Activated T-helper 2 cell treated with anti-CD3 and anti-CD28 coated beads, Interferon-gamma antibody, Interleukin-2, Interleukin-4, amounts not matched to agents 10 μg/mL and 5 μg/mL and 100 μg/mL, durations not matched to agents 14 hours and 24 hours and 36 hours (primary cell): ENCODE measurements at places on chromosomes 16 and 17. TPM values are rescaled to one million over a fixed set of nuclear protein-coding genes. Genes with fewer than 3 reads are reported as not detected.

- no peak for DNase-seq
- H3K4me1 ChIP-seq: no peaks in the 10 kb centered on the region
- H3K36me3 ChIP-seq: peaks cover 61% of the 10 kb centered on the region
- H3K27ac ChIP-seq: no peak overlapping the region
- no peaks in the 10 kb centered on the region for H3K27me3 ChIP-seq
- H3K4me3 ChIP-seq: no peak overlapping the region
These were observed 92.5 kb downstream of the MAP2K4 start for GRCh38 chr17:12113156-12113555.

Gene TBC1D3H
- total RNA-seq: not detected in 2 replicates

Gene HOXB4
- 3.0 and 3.3 TPM in 2 replicates for total RNA-seq

DNA sequence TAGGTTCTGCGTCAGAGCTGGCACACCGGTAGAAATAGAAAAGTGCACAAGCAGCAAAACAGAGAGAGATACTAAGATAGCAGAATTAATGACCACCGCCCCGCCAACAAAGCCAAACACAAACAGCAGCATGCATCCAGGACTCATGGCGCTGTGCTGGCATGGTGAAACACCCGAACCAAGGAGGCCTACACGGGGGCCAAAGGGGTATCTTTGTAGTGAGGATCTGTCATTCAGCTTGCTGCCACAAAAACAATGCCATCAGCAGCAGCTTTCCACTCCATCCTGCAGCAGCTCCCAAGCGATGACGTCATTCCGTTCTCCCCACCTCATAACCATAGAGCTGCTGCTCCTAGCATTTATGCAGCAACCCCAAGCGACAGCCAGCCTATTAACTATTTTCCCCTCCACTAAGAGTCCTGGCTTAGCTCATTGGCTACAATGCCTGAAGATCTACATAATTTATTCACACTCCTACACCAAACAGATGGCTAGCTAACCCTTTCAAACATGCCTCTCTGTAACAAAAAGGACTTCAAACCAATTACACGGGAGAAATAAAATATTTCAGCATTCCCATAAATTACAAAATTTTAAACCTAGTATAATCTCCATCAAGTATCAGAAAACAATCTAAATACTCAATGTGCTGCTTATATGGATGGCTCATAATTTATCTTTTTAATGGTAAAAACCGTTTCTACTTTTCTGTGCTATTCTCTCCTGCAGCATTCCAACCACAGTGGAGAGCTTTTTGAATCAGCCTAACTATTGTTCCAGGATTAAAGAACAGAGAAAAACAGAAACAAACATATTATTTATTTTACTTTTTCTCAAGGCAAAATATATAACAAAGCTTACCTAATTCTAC is 73.9 kb downstream of the SPAG9 start:
- H3K4me3 ChIP-seq: no peak overlapping the region
- DNase-seq: no peak
- peaks cover 1% of the 10 kb centered on the region for H3K4me1 ChIP-seq
- H3K27me3 ChIP-seq: no peaks in the 10 kb centered on the region
- H3K27ac ChIP-seq: no peak overlapping the region

Gene PRRT2
- total RNA-seq: 1.8 and 2.0 TPM in 2 replicates

DNA sequence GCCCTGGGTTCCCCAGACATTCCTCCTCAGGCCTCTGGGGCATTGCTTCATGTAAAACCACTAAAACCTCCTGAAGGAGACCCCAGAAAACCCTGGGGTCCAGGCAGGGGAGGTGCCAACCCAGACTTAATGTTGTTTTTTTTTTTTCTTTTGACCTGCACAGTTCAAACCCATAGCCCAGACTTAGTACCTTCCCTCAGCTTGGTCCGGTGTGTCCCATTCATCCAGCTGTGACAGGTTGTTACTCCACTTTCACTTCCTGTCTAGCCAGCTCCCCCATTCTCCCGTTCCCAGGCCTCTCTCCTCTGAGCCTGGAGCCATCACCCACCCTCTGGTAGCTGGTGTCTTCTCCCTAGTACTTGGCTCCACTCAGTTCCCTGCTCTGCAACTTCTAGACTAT is 4.8 kb downstream of the CDR2L start:
- H3K36me3 ChIP-seq: no peaks in the 10 kb centered on the region
- H3K4me3 ChIP-seq: no peak overlapping the region
- peaks cover 1% of the 10 kb centered on the region for H3K4me1 ChIP-seq
- peaks cover 24% of the 10 kb centered on the region for H3K27me3 ChIP-seq
- no peak for DNase-seq

Gene GAS2L2
- total RNA-seq: not detected in 2 replicates

DNA sequence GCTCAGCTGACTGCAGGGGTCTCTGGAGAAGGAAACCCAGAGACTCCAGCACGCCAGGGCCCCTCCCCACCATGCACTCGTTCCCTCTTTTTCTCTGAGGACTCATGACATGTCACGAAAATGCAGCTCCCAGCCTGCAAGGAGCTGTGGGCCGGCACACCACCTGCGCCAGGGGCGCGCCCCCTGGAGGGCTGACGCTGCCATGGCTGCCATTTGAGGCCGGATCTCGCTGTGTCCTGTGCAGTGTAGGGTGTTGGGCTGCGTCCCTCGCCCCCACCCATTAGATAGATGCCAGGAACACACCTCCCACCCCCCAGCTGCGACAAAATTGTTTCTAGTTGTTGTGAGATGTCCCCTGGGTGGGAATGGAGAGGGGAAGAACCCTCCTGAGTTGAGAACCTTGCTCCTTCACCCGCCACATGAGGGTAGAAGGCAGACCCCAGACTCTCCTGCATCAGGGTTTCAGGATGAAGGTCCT is 8.2 kb downstream of the SYNGR2 start:
- peak; percentile 72 for DNase-seq
- no peaks in the 10 kb centered on the region for H3K27me3 ChIP-seq
- peaks cover 56% of the 10 kb centered on the region for H3K36me3 ChIP-seq
- peaks cover 38% of the 10 kb centered on the region for H3K4me1 ChIP-seq

Gene PRMT7
- 80.5 and 90.7 TPM in 2 replicates for total RNA-seq

DNA sequence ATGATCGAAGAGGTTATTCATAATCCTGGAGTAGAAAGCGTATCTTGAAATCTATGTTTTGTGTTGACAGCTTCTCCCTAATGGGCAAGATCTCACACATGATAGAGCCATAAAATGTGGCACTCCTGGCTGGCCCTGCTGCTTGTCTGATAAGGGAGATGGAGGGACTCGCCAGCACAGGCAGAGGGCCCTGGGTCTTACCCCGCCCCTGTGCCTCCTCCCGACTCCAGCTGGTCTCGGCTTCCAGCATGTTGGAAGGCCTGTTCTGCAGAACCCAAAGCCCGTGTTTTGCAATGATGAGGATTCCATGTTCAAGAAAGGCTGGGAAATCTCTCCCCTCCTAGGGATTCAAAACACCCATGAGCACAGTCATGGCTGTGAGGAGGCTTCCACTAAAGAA is 106.7 kb upstream of the SDK2 start:
- no peak for DNase-seq
- no peaks in the 10 kb centered on the region for H3K27me3 ChIP-seq
- no peaks in the 10 kb centered on the region for H3K4me1 ChIP-seq
- no peaks in the 10 kb centered on the region for H3K36me3 ChIP-seq

DNA sequence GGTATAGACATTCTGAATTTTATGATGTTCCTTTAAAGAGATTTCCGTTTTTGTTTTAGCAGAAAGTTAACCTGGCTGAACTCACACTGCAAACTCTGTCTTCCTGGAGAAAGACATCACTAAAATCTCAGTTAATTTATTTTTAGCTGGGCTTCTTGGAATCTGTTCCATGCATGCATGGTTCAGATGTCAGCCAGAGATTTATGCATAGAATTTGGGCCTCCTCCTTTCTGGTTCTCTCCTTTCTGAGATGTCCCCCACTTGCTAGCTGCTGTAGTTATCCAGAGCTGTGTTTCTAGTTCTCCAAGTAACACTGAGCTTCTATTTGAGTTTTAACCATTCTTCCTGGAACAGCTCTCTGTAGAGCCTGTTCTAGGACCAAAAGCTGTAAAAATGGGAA is 77.3 kb upstream of the TANC2 start:
- peaks cover 12% of the 10 kb centered on the region for H3K27me3 ChIP-seq
- H3K4me3 ChIP-seq: no peak overlapping the region
- peaks cover 6% of the 10 kb centered on the region for H3K4me1 ChIP-seq
- H3K36me3 ChIP-seq: no peaks in the 10 kb centered on the region
- no peak for DNase-seq

Gene TPPP3
- total RNA-seq: not detected in 2 replicates

GRCh38 chr17:57586742-57587141 is 158.4 kb downstream of the CCDC182 start:
- no peak for DNase-seq
- no peak overlapping the region for H3K4me3 ChIP-seq
- no peaks in the 10 kb centered on the region for H3K27me3 ChIP-seq
- H3K27ac ChIP-seq: no peak overlapping the region
- H3K36me3 ChIP-seq: no peaks in the 10 kb centered on the region
- no peaks in the 10 kb centered on the region for H3K4me1 ChIP-seq

- no peak for DNase-seq
- peak overlapping the region; percentile 69 for H3K27ac ChIP-seq
- peaks cover 22% of the 10 kb centered on the region for H3K27me3 ChIP-seq
- peaks cover 23% of the 10 kb centered on the region for H3K4me1 ChIP-seq
These were observed 70.9 kb upstream of the ARL4D start for GRCh38 chr17:43327834-43328420.

DNA sequence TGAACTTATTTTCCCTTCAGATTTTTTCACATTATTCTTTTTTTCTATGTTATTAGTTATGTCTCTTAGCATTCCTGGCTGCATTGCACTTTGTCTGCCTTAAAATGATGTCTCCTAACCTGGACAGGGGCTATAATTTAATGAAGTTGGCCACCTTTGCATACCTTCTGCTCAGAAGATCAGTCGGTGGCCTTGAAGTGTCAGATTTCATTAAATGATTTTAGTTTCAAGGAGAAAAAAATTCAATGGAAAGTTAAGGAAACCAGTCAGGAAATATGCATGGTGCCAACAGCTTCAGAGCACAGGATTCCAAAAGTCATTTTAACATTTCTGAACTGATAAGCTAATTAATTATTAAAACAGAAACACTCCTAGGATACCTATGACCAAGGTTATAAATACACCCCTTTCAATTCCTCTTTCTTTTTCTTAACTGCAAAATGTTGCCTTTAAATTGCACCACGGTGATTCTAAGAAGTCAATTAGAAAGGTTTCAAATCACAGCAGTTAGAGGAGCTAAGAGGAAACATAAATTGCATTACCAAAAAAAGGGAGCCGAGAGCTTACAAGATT is 533.4 kb downstream of the KCNJ2 start:
- H3K27me3 ChIP-seq: no peaks in the 10 kb centered on the region
- no peaks in the 10 kb centered on the region for H3K4me1 ChIP-seq
- H3K36me3 ChIP-seq: no peaks in the 10 kb centered on the region
- no peak overlapping the region for H3K27ac ChIP-seq

- no peak overlapping the region for H3K27ac ChIP-seq
- peaks cover 17% of the 10 kb centered on the region for H3K4me1 ChIP-seq
- H3K27me3 ChIP-seq: no peaks in the 10 kb centered on the region
These were observed 269.3 kb upstream of the TBX2 start for GRCh38 chr17:61130330-61130729.

DNA sequence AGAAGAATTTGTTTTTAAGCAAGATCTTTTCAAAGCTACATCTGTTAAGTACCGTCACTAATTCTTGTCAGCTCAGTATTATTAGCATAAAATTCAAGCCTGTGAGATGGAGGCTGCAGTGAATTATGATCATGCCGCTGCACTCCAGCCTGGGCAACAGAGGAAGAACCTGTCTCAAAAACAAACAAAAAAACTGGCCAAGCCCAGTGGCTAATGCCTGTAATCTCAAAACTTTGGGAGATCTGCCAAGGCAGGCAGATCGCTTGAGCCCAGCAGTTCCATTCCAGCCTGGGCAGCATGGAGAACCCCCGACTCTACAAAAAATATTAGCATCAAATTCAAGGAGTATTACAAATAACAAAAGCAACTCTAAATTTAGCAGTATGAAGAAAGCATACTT is 88.0 kb downstream of the STXBP4 start:
- peaks cover 5% of the 10 kb centered on the region for H3K4me1 ChIP-seq
- no peak overlapping the region for H3K4me3 ChIP-seq
- DNase-seq: no peak
- no peaks in the 10 kb centered on the region for H3K36me3 ChIP-seq
- no peak overlapping the region for H3K27ac ChIP-seq

DNA sequence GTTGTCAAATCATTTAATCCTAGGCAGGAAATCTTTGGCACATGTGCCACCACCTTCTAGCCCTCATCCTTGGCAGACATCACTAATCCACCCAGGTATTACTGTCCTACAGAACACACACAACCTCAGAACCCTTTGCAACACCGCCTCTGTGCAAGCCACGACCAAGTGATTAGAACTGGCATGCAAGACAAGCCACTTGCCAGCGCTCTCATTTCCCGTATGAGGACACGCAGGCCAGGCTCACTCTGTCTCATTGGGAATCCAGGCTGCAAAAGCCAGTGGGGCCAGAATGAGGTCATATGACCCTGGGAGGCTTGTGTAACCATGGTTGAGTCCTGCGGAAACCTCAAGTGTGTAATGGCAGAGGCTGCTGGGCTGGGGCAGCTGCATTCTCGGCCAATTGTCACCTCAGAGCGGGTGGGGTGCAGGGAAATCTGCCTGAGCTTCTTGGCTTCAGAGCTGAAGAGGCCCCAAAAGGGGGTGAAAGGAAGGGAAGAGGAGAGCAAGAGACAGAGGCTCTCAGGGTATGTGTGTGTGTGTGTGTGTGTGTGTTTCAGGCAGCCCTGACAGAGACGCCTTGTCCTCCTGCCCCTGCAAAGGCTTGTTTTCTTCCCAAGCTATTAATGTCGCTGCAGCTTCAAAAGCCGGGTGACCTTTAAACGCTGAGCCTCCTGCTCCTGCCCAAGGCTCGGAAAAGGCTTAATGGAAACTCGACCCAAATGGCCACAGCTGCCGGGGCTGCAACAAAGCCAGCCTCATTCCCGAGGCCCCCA is 43.2 kb upstream of the MRPS23 start:
- H3K27ac ChIP-seq: no peak overlapping the region
- no peaks in the 10 kb centered on the region for H3K36me3 ChIP-seq
- H3K27me3 ChIP-seq: peaks cover 4% of the 10 kb centered on the region
- no peak for DNase-seq
- H3K4me3 ChIP-seq: no peak overlapping the region

DNA sequence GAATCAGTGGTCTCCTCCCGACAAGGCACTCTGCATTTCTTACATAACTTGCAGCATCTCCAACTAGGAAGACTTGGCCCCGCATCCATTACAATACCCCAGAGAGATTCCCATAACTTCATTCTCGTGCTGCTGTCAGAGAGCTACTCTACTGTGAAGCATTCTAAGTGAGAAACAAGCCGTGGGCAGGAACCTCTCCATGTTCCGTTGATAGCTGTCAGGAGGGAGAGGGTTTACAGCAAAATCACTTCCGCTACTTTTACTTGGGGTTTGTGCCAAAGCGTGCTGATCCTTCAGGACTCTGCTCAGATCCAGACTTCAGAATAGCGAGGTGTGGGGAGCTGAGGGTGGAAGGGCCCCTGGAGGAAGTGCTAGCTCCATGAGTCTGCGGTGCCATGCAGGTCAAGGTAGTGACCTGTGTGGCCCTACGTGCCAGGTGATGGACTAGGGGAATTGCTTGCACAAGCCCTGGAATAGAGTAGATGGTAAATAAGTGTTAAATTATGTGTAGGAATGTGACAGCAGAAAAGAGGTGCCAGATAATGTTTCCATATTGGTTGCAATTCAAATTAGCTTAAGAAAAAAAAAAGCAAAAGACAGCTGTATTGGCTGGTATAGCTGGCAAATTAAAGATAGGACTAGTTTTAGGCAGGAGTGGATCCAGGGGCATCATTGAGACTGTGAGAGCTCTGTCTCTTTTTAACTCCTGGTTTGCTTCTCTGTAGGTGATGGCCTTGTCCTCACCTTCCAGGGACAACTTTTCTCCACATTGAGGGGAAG is 358.5 kb upstream of the ERCC4 start:
- no peaks in the 10 kb centered on the region for H3K36me3 ChIP-seq
- H3K27ac ChIP-seq: no peak overlapping the region
- no peaks in the 10 kb centered on the region for H3K4me1 ChIP-seq
- no peak for DNase-seq
- no peaks in the 10 kb centered on the region for H3K27me3 ChIP-seq

Gene KLHL10
- total RNA-seq: 0.16 and 0.23 TPM in 2 replicates
